ENCODE measurements at places on chromosomes 5 and 9. TPM values are rescaled to one million over a fixed set of nuclear protein-coding genes. Genes with fewer than 3 reads are reported as not detected.

The TRPM6 gene
- 1.2 TPM for total RNA-seq

The NANS gene
- 106 TPM for total RNA-seq

The NUTM2F gene
- not detected for total RNA-seq

The LCN12 gene
- not detected for total RNA-seq

The BSPRY gene
- not detected for total RNA-seq

The WNK2 gene
- not detected for total RNA-seq

The GABRA1 gene
- not detected for total RNA-seq

The GKAP1 gene
- 2.6 TPM for total RNA-seq

The PCDHA3 gene
- 0.17 TPM for total RNA-seq

The GRXCR2 gene
- not detected for total RNA-seq

The SGCD gene
- total RNA-seq: 0.84 TPM
